Ureter (tissue), 1 donor: ENCODE measurements at places on chromosomes 16 and 17.
A peak's percentile ranks its signal among the peaks of the same experiment; 100 is the strongest.

DNA sequence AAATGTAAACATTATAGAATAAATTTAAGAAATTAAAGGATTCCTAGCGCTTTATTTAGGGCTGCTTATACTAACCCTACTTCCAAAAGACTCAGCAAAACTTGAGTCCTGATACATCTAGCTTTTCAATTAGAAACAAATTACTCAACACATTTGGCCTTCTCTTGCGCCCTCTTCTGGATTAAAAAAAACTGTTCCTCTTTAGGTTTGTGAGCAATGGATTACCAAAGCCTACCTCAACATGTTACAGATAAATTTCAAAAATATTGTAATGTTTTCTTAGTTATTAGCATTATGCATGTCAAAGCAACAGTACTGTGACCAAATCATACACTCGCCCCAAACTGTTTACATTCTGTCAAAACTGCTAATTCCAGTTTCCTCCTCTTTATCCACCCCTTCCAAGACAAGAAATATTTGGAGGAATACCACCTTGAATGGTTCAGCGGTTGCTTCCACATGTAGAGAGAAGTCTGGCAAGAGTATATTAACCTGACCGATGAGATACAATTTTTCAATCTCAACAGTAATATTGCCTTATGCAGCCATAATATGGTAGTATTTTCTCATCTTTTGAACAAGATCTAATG, 2.7 kb downstream of the NUFIP2 start:
- no peak for DNase-seq

GRCh38 chr16:72191551-72191950, 19.6 kb upstream of the PMFBP1 start:
- no peak for DNase-seq

- DNase-seq = no peak
Observed at GRCh38 chr16:81473066-81473488, 28.5 kb downstream of the CMIP start.

GRCh38 chr17:9666461-9667050, 21.2 kb downstream of the USP43 start:
- no peak for DNase-seq

- no peak for DNase-seq
Observed at GRCh38 chr16:9099131-9099625, 7.7 kb downstream of the HAPSTR1 start.

- DNase-seq = peak; percentile 64
Observed at GRCh38 chr17:82440991-82441627, 9.4 kb downstream of the CYBC1 start.

DNA sequence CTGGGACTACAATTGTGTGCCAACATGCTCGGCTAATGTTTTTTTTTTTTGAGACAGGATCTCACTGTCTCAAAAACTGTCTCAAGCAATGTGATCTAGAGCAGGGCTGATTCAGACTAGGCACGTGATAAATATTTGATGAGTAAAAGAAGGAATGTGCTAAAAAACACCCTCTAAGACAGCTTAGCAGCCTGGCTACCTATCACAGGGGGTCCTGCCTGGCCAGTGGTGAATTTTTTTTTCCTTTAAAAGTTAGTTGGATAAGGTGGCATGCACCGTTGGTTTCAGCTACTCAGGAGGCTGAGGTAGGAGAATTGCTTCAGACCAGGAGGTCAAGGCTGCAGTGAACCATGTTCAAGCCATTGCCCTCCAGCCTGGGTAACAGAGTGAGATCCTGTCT, 14.8 kb upstream of the GPATCH8 start:
- no peak for DNase-seq

DNA sequence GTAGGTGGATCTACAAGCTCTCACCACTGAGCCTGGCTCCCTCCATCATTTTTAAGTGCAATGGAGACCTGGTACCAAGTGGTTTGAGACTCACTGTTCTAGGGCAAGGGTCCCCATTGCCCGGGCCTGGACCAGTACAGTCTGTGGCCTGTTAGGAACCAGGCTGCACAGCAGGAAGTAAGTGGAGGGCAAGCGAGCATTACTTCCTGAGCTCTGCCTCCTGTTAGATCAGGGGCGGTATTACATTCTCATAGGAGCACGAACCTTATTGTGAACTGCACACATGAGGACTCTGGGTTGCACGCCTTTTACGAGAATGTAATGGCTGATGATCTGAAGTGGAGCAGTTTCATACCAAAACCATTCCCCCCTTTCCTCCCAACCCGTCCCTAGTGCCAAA, 6.8 kb upstream of the ZNF594 start:
- DNase-seq = no peak

DNA sequence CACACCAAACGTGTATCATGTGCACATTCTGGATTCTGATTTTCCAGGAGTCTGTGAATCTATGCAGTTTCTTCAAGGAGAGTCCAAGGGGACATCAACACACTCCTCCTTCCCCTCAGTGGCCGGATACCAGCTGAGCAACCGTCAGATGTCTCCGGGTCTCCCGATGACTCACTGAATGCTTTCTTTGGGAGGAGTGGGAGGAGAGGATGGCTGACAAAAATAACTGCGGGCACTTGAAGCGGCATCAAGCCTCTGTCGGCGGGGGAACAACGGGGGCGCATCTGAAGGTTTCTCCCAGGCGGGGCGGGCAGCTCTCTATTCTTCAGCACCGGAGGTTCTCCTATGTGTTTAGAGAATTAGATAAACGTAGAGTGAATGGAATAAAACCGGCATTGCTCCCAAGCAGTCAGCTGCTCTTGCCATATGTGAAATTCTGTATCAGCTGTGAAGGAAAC, 24.6 kb upstream of the LRRC75A start:
- no peak for DNase-seq

DNA sequence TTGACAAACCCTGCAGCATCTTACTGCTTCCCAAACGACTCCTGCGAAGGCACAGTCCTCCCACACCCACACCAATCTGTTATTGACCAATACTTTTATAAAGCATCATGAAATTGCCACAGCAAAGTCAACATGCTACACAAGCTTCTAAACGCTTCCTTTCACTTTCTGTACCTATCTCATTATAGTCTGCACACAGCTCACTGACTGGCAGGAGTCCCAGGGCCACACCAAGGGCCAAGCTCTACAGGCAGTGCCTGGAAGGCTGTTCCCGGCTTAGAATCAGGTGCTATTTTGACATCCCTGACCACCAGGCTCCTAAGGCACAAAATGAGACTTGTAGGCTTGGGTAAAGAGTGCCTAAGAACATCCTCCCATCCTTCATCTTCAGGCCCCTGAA, 39.5 kb downstream of the USP7 start:
- no peak for DNase-seq

DNA sequence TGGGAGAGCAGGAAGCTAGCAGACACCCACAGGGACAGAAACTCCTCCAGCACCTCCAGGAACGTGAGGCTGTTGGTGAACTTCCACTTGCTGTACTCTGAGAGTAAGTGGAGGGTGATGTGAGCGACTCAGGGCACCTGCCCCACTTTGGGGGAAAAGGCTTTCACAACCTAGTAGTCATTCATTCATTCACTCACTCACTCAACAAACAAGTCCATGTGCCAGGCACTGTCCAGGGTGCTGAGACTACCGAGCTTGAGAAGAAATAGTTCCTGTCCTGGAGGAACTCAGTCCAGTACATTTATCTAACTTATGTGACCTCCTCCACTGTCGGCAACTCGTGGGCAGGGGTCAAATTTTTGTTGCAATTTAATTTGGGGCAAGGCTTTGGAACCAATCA, 26.6 kb downstream of the LGALS9 start:
- DNase-seq = no peak

DNA sequence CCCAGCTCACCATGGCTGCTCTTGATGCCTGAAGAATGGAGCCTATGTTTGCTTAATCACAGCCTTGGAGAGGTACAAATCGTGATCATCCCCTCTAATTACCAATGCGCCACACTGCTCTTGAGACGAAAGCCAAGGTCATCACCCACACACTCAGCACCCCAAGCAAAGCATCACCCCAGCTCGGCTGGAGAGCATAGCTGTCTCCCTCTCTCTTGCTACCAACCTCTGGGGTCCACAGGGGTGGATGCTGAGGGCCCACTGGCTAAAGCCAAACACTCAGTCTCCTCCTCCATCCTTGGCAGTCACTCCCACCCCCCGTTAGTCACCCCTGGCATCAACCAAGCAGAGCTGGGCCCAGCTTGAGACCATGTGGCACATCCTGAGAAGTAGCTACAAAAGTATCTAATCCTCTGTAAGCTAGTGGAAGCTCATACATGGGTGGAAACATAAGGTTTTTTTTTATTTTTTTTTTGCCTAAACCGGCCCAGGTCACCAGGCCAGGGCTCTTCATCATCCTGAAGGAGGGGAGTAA, 44.8 kb downstream of the PIMREG start:
- no peak for DNase-seq

GRCh38 chr17:21213638-21214014, 335 bp downstream of the TMEM11 start:
- DNase-seq = no peak

DNA sequence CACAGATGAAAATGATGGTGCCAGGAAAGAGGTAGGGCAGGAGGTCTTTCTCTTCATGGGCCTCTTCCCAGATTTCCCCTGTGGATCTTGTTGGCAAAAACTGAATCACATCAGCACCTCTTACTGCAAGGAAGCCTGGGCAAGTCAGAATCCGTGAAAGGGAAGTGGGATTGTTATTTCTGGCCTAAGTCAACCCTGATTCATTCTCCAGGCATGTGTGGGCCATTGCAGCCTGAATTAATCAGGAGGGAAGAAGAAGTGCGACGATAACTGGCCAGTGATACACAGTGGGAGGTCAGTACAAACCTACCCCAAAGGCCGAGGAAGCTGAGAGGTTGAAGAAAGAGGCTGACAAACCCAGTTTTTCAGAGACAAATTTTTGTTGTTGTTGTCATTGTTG, 17.9 kb upstream of the NSMCE1 start:
- peak; percentile 66 for DNase-seq
